Glutamatergic neuron (in vitro differentiated cells): ENCODE measurements at places on chromosomes 3 and 15. TPM values are rescaled to one million over a fixed set of nuclear protein-coding genes. Genes with fewer than 3 reads are reported as not detected.

SLC24A5 gene
- not detected for total RNA-seq

DNA sequence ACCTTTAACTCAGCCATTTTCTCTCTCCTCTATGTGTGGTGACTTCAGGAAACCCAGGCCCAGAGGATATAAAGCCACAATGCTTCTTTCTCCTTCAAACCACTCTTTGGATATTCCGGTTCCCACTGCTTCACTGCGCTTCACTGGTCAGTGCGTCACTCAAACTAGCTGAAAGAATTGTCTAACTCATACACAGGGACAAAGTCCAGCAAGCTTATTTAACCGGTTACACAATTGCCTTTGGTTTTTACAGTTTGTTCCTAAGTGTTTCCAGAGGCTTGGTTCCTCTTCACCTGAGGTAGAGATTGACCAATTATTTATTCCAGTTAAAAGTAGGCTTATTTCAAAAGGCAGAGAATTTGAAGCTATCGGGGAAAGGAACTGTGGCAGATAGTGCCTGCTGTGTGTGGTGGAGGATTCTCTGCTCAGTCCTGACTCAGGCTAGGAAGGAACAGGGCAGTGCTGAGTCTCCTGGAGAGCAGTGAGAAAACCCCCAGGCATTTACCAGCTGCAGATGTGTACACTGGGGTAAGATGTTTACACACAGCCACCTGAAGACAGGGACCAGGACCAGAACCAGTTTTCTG, at the start of gene HGD:
Gene HGD, minus strand, starts transcription at position 145 of the 587 bp plus-strand sequence. Its CDS starts 128 bp downstream, at position 17.
- no peak for DNase-seq
- no peak within 1 kb of the TSS for H3K4me3 ChIP-seq
- no peak within 1 kb of the TSS for H3K27ac ChIP-seq
- H3K27me3 ChIP-seq, result peaks cover 1% of the 10 kb centered on the region
- H3K36me3 ChIP-seq, result peaks cover 4% of the 10 kb centered on the region

- H3K36me3 ChIP-seq, result no peaks in the 10 kb centered on the region
- H3K4me3 ChIP-seq, result no peak overlapping the region
- peaks cover 7% of the 10 kb centered on the region for H3K4me1 ChIP-seq
- DNase-seq, result no peak
Observed at GRCh38 chr3:116111765-116112164, 333.5 kb downstream of the LSAMP start.

- no peak overlapping the region for H3K27ac ChIP-seq
- H3K36me3 ChIP-seq, result no peaks in the 10 kb centered on the region
- H3K27me3 ChIP-seq, result no peaks in the 10 kb centered on the region
- H3K4me3 ChIP-seq, result no peak overlapping the region
- DNase-seq, result no peak
Observed at GRCh38 chr15:75193976-75194375, 7.7 kb upstream of the C15orf39 start.

DNA sequence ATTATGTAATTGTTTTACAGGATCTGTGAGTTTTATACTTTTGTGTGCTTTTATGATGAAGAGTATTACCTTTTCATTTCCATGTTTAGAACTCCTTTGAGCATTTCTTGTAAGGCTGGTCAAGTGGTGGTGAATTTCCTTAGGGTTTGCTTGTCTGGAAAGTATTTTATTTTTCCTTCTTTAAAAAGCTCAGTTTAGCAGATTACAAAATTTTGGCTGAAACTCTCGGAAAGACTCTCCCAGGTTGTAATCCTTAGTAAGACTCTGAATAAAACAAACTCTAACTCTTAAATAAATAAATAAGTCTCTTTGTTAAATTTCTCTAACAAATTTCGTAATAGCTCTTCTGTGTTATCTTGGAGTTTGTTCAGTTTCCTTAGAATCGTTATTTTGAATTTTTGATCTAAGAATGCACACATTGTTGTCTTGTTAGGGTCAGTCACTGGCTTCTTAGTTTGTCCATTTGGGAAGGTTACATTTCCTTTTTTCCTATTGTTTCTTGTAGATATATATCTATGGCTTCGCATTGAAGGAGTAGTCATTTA, 14.7 kb upstream of the ACOX2 start:
- peak overlapping the region; percentile 19 for H3K27ac ChIP-seq
- no peak overlapping the region for H3K4me3 ChIP-seq
- DNase-seq, result no peak
- H3K4me1 ChIP-seq, result peaks cover 2% of the 10 kb centered on the region

DNA sequence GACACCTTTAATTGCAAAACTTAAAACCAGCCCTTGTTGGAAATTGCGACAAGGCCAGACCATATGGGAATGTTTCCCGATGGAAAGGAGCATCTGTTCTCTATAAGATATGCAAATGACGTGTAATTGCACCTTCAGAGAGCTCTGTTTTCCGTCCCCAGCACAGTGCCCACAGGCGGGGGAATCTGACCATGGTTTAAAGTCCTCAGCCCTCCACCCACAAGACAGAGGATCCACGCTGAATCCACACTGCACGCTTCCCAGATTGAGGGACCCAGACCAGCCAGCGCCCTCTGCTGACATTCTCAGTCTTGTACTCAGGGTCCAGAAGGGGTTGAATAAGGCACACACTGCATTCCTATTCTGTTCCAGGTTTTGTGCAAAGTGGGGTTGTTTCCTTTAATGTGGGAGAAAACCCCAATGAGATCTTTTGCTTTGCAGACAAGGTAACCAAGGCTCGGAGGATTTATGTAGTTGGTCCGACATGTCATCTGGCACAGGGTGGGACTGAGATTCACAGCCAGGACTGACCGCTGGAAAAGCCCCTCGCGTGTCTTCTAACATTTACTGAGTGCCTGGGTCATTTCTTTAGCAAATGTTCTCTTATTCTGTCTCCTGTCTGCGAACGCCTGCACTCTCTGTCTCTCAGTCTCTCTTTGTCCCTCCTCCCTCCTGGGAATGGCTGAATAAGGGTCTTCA, 36.8 kb upstream of the KLHL25 start:
- H3K4me3 ChIP-seq, result peak overlapping the region; percentile 59
- DNase-seq, result peak; percentile 82
- H3K27me3 ChIP-seq, result peaks cover 17% of the 10 kb centered on the region

- H3K4me1 ChIP-seq, result peaks cover 15% of the 10 kb centered on the region
- no peak for DNase-seq
- no peaks in the 10 kb centered on the region for H3K36me3 ChIP-seq
- H3K27ac ChIP-seq, result peak overlapping the region; percentile 5
- H3K4me3 ChIP-seq, result no peak overlapping the region
- no peaks in the 10 kb centered on the region for H3K27me3 ChIP-seq
Observed at GRCh38 chr3:157104928-157105652, 54.9 kb downstream of the CCNL1 start.

- H3K36me3 ChIP-seq, result no peaks in the 10 kb centered on the region
- H3K27me3 ChIP-seq, result no peaks in the 10 kb centered on the region
- no peak overlapping the region for H3K27ac ChIP-seq
- no peaks in the 10 kb centered on the region for H3K4me1 ChIP-seq
- H3K4me3 ChIP-seq, result no peak overlapping the region
Observed at GRCh38 chr3:176611703-176612102, 585.6 kb downstream of the TBL1XR1 start.

ALS2CL gene
- 0.51 TPM for total RNA-seq

DNA sequence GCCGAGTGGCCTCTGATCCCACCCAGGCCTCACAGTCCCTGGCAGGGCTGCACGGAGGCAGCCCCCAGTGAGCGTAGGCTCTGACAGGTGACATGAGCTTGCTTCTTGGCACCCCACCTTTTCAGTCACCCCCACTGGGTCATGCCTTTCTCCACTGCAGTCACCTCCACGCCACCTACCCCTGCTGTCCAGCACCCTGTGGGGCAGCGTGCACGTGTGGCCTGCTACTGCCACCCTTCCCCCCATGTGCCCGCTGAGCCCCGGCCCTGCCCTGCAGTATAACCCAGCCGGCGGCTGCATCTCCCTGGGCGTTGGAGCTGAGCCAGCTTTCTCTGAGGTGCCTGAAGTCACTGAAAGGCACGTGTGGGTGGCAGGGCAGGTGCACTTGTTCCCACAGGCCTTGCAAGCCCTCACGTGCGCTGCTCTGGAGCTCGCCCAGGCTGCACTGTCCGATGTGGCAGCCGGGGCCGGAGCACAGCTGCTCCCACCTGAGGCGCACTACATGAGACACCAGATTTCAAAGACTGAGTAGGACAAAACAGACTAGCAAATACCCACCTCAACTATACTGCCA, 65.6 kb downstream of the NIPA2 start:
- DNase-seq, result no peak
- H3K4me3 ChIP-seq, result no peak overlapping the region
- H3K27me3 ChIP-seq, result peaks cover 2% of the 10 kb centered on the region
- peaks cover 7% of the 10 kb centered on the region for H3K36me3 ChIP-seq
- H3K27ac ChIP-seq, result no peak overlapping the region

GRCh38 chr3:178810181-178810580, 261.4 kb downstream of the ZMAT3 start:
- no peak overlapping the region for H3K4me3 ChIP-seq
- DNase-seq, result no peak
- no peak overlapping the region for H3K27ac ChIP-seq
- peaks cover 8% of the 10 kb centered on the region for H3K4me1 ChIP-seq
- no peaks in the 10 kb centered on the region for H3K27me3 ChIP-seq
- no peaks in the 10 kb centered on the region for H3K36me3 ChIP-seq

INKA1 gene
- 4.2 TPM for total RNA-seq

- no peaks in the 10 kb centered on the region for H3K4me1 ChIP-seq
- DNase-seq, result no peak
- no peak overlapping the region for H3K4me3 ChIP-seq
- H3K36me3 ChIP-seq, result no peaks in the 10 kb centered on the region
- H3K27me3 ChIP-seq, result no peaks in the 10 kb centered on the region
Observed at GRCh38 chr3:61448378-61448777, 113.0 kb upstream of the PTPRG start.

- H3K4me3 ChIP-seq, result no peak overlapping the region
- no peaks in the 10 kb centered on the region for H3K27me3 ChIP-seq
- H3K36me3 ChIP-seq, result no peaks in the 10 kb centered on the region
- DNase-seq, result no peak
Observed at GRCh38 chr3:81041331-81041730, 720.1 kb downstream of the GBE1 start.

SEC22C gene
- total RNA-seq, result 36.9 TPM

DNA sequence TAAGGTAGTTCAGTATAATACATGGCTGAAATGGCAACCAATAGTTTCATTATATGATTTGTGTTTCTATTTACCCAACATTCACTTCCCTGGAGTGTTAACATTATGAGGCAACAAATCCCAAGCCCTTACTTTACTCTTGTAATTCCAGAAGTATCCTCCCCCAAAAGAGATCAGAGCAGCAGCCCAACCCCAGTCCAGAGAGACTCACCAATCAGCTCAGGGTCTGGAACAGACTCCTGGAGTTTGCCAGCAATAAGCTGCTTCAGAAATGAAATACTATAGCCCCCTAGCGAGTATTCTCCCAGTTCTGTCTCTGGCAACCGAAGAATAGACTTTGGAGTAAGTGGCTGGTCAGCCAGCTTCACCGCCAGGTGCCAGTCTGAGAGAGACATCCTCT, 2.5 kb downstream of the UBL7 start:
- no peak overlapping the region for H3K27ac ChIP-seq
- DNase-seq, result no peak
- peaks cover 5% of the 10 kb centered on the region for H3K4me1 ChIP-seq

HEG1 gene
- 32.7 TPM for total RNA-seq

GRCh38 chr3:172519740-172520139, 3.5 kb downstream of the TNFSF10 start:
- no peaks in the 10 kb centered on the region for H3K36me3 ChIP-seq
- H3K27ac ChIP-seq, result no peak overlapping the region
- no peaks in the 10 kb centered on the region for H3K27me3 ChIP-seq
- no peaks in the 10 kb centered on the region for H3K4me1 ChIP-seq

GRCh38 chr3:155957412-155957880, 87.0 kb downstream of the GMPS start:
- peaks cover 3% of the 10 kb centered on the region for H3K36me3 ChIP-seq
- H3K4me1 ChIP-seq, result no peaks in the 10 kb centered on the region
- no peak overlapping the region for H3K4me3 ChIP-seq

DNA sequence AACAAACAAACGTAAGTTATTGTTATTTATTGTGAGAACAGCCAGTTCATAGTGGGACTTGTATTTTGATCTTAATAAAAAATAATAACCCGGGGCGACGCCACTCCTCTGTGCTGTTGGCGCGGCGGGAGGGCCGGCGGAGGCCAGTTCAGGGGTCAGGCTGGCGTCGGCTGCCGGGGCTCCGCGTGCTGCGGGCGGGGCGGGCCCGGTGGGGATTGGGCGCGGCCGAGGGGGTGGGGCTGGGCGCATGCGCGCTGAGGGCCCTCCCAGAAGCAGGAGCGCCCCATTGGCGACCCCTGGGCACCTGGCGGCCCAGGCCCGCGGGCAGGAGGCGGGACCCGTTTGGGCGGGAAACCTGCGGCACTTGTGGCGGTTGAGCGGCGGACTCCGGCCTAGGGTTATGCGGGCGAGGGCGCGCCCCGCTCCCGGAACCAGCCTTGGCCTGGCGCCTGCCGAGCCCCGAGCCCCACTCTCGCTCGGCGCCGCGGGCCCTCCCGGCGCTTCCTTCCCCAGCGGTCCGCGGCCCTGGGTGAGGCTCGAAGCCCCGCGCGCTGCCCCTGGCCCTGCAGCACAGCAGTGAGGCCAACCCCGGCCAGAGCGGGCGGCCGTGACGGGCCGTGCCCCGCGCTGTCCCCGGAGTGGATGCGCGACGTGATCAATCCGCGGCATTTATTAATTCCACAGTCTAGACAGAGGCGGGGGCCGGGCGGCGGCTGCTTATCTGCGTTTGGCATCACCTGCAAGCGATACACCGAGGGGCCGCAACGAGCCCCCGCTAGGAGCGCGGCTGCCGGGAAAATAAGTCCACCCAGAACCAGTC, 6.0 kb downstream of the ISL2 start:
- H3K4me1 ChIP-seq, result peaks cover 26% of the 10 kb centered on the region
- H3K36me3 ChIP-seq, result peaks cover 16% of the 10 kb centered on the region
- H3K4me3 ChIP-seq, result peak overlapping the region; percentile 93
- no peak overlapping the region for H3K27ac ChIP-seq

DNA sequence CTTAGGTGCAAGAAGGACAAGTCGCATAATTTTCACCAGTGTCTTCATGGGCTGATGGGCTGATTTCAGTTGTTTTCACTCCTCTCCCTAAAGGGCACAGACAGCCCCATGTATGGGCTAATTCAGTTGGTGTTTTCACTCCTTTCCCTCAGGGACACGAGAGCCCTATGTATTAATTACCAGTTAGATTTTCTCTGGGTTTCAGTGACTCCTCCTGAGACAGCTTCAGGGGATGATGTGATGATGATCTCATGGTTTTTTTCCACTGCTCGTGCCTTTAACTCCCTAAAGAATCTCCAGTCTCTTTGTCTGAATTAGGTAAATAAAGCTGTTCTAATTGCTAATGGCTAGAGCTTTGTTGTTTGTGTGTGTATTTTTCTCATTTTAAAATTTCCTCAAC, 9.9 kb downstream of the RAMAC start:
- peaks cover 4% of the 10 kb centered on the region for H3K36me3 ChIP-seq
- peaks cover 5% of the 10 kb centered on the region for H3K27me3 ChIP-seq
- H3K4me3 ChIP-seq, result peak overlapping the region; percentile 46
- DNase-seq, result no peak
- H3K27ac ChIP-seq, result peak overlapping the region; percentile 96

CPNE9 gene
- 54.6 TPM for total RNA-seq

VGLL3 gene
- total RNA-seq, result 0.15 TPM

TUBGCP4 gene
- total RNA-seq, result 29.9 TPM
